ENCODE measurements at places on chromosomes 5 and 9.

GRCh38 chr5:56565644-56566043 is 249.7 kb upstream of the MAP3K1 start:
- no peak for DNase-seq

GRCh38 chr9:79469164-79469563 is 102.6 kb upstream of the TLE4 start:
- no peak for DNase-seq

DNA sequence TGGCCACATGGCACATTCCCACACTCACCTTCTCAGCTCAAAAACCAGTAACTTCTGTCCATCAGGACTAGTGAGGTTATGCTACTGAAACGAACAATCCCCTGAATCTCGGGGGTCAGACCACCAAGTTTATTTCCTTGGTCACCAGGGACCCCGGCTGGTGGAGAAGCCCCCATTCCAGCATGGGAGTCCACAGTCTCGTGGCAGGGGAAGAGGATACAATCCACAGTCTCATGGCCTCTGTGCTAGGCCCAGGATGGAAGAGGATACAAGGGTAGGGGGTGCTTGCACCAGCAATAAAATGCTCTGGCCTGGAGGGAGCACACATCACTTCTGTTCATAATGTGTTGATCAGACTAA is 7.4 kb upstream of the CARD19 start:
- no peak for DNase-seq

- DNase-seq = no peak
Measured at GRCh38 chr9:13513716-13514444, 234.4 kb upstream of the MPDZ start.

- DNase-seq = no peak
Measured at GRCh38 chr9:136304456-136304855, 562 bp upstream of the CCDC187 start.

DNA sequence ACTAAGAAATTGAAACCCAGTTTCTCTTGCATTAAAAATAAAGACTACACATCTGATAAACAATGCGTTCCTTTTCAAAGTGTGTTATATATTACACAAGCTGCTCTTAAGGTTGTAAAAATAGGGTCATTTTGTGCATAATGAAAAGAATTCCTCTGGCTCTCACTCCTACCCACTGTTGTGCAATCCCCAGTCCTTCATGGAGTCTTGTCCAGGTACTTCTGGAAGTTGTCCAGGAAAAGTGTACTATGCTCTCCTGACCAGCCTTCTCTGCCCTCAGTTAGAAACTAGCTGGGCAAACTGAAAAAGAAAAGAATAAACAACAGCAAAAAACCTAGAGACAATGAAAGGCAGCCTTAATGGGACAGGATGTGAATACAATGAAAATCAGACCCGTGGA is 345.5 kb upstream of the PAPPA start:
- DNase-seq = no peak

- DNase-seq = no peak
Measured at GRCh38 chr5:132498152-132498551, 7.6 kb upstream of the IRF1 start.

DNA sequence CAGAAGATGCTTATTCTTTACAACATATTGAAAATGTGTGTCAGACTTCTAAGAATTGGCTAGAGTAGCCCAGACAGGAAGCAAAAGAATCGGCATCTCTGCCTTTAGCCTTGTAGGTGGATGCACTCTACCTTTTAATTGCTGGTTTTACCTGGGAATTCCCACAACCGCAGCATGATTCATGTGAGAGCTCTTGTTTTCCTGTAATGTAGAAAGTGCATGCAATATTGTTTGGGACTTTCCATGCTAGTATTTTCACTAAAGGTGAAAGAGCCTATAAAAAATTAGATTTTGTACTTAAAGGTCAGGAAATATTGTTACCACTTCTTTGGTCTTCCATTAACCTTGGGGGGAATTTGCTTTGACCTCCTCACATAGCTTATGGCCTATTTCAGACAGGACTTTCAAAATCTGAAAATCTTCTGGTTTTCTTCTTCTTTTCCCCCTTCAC is 89.8 kb downstream of the NTRK2 start:
- DNase-seq = no peak

Measured in NCI-H2227 treated with DMSO at 0.1 percent for 48 hours (cell line).